Kidney tubule cell (primary cell): ENCODE measurements at places on chromosomes 6 and 20.

DNA sequence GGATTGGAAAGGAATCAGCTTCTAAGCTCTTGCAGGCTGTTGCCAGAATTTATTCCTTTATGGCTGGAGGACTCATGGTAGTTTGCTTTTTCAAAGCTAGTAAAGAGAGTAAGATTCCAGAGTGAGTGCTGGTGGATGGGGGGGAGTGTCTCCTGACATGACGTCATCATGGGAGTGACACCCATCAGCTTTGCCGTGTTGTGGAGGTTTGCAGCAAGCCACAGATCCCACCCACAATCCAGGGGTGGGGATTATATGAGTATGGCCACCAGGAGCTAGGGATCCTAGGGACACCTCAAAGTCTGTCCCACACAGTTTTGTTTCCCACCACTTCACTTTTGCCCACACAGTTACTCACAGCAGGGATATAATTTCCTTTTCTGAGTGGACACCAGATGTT lies 28.7 kb upstream of the PMEPA1 start:
- DNase-seq: no peak

- no peak for DNase-seq
Observed at GRCh38 chr6:5995658-5995948, 11.1 kb downstream of the NRN1 start.

DNA sequence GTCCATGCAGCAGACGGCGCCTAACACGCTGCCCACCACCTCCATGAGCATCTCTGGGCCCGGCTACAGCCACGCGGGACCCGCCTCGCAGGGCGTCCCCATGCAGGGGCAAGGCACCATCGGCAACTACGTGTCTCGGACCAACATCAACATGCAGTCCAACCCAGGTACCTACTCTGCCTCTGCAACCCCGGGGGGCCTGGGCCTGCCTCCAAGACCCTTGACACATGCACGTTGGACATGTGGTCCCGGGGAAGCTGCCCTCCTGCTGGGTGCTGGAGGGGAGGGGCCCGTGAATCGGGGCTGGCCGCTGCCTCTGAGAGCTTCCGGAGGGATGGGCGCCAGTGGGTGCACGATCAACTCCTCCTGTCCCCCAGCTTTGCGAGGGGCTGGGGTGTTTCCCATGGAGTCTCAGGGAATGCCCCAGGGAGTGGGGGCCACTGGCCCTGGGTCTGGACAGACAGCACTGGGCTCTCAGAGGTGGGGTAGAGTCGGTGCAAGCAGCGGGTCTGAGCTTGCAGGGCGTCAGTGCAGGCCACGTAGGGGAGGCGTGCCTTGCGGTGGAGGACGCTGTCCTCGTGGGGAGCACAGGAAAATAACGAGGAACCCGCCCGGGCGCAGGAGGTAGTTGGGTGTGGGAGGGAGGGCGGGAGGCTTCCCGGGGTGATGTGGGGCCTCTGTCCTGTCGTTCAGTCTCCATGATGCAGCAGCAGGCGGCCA lies 19.4 kb downstream of the SS18L1 start:
- DNase-seq: no peak

GRCh38 chr6:141483598-141484061 lies 649.1 kb upstream of the GJE1 start:
- peak; percentile 94 for DNase-seq

- no peak for DNase-seq
Observed at GRCh38 chr20:38973107-38973506, 11.0 kb downstream of the DHX35 start.

DNA sequence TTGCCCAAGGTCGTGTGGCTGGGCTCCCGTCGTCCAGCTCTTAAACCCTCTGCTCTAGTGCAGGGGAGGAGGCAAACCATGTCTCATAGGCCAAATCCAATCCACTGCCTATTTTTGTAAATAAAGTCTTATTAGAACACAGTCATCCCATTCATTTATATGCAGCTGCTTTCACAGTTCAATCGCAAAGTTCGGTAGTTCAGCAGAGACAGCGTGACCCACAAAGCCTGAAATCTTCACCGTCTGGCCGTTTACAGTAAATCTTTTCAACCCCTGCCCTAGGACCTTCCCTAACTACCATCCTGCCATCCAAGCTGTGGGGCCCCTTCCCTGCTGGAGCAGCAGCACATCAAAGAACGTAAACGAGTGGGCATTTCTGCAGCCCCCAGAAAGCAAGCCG lies 65.9 kb downstream of the EYA2 start:
- no peak for DNase-seq

DNA sequence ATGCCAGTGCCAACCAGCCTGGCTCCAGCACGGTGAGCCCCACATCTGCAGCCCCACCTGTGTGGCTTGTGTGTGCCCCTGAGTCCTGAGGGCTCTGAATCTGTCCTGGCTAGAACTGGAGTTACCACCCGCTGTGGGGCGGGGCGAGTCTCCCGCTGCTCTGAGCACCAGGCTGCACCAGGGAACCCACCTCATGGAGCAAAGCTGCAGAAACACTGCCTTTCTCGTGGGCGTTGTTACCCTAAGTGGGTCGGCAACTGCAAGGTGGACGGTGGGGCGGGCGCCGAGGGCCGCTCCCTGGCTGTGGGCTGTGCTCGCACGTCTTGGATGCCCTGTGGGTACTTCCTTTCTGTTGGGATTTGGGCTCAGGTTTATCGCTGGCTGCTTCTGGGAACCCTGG lies 12.7 kb upstream of the ZBTB46 start:
- DNase-seq: no peak
